ENCODE measurements at places on chromosomes 4 and X. TPM values are rescaled to one million over a fixed set of nuclear protein-coding genes. Genes with fewer than 3 reads are reported as not detected.
A peak's percentile ranks its signal among the peaks of the same experiment; 100 is the strongest.

DNA sequence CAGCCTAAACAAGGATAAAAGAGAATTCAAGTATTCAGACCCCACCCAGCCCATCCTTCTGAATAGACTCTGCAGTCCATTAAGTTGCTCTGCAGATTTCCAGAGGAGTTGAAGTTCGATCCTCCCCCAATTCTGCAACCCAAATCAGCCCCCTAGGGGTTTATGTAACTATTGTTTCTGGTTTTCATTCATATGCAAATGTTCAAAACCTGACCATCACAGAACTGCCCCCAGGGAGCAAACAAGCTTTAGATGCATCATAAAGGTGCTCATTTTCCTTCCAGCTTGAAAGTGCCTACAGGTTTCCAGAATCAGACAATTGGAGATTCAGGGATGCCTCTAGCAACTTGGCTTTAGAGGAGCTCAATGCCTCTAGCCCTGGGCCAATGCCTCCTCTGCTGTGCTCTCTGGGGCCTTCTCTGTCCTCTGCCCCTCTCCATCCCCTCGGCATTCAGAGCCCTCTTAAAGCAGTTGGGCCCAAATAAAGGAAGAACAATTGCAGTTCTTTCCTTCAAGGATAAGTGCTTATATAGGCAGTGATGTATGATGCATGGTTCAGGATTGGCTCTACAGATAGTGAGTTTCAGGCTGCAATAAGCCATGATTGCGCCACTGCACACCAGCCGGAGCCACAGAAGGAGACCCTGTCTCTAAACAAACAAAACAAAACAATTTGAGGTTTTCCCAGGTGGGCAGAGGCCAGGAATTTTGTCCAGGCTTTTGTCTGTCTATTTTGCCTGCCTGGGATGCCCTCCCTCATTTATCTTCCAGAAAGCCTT lies 23.5 kb upstream of the SPINK2 start:
- no peak for DNase-seq

DNA sequence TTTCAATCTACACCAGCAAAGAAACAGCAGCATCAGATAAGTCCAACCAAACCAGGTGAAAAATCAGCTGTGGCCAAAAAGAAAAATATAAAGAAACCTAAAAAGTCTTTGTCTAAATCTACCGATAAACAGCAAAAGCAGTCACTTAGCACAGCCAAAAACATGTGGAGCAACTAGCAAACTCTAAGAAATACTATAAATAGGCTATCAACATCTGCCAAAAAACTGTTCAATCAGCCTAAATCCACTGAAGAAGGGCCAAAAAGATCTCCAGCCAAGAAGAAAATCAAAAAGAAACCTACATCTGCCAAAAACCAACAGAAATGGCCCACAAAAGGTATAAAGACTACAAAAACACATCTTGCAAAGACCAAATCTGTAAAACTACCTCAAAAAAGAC lies 36.7 kb upstream of the CABS1 start:
- DNase-seq, result no peak

DNA sequence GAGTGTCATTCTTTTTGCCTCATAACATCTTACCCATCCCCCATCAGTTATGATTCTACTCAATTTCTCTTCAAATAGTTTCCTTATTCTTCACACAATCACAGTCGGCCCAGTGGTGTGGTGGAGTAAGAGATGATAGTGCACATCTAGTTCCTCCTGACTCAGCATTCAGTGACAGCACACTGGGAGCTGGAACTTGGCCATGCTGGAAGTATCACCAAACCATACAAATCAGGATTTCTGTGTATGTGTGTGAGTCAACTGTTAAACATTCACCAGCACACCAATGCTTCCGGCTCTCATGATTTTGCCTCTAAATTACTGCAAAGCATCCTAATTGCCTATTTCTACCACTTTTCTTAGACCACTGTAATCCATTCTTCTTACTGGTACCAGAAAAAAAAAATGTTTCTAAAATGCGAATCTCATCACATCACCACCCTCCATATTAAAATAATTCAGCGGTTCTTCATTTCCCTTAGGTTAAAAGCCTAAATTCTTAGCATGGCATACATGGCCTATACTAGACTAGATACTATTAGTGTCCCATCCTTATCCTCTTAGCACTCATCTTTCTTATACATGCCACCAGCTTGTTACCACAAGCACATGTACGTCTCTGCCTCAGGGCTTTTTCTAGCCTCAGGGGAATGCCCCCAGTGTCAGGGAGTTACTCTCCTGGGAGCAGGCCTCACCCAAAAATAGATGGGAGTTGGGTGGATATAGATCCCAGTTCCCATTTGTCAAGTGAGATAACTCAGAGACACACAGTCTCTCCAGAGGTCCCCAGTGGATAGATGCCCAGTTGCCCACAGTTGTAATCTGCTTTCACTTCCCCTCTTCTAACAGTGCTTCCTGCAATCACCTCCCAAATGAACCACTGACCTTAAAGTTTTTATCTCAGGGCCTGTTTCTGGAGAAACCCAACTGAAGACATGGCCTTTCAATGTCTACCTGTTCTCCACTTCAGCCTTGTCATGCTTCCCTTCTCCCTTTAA lies 49.2 kb upstream of the DDX53 start:
- peak; percentile 64 for DNase-seq

DNA sequence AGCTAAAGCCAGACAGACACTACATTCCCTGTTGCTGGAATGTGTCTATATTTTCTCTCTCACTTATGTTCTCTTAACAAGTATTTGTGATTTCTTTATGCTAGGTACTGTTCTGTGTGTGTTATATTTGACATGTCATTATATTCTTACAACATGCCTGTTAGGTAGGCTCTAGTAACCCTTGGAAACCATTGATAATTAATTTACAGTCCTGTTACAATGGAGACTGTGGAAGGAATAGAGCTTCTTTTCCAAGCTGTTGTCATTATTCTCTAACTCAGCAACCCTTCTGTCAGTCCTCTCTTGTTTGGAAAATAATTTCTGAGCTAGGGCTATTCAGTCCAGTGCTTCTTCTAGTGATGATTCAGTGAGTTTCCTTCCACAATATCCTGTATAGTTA lies 419.1 kb upstream of the BOD1L1 start:
- no peak for DNase-seq

- DNase-seq, result peak; percentile 72
Observed at GRCh38 chr4:112231779-112232713, at the start of gene AP1AR. AP1AR (plus strand) TSS chr4:112231787; CDS start chr4:112232092, 305 bp downstream.

GRCh38 chr4:31069151-31069550 lies 349.0 kb downstream of the PCDH7 start:
- DNase-seq, result no peak

GRCh38 chr4:8745826-8746225 lies 125.8 kb downstream of the HMX1 start:
- no peak for DNase-seq

DNA sequence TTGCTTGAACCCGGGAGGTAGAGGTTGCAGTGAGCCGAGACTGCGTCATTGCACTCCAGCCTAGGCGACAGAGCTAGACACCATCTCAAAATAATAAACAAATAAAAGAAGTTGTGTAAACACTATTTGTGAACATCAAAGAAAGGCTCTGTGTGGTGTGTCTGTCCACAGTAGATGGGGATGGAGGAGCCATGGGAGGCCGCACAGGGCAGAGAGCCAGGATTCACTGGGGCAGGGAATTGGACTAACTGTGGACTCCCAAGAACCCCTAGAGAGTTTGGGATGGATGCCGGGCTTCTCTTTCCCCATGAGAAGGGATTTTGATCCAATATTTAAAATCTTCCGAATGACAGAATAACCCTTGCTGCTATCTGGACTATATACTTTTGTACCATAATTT lies 26.5 kb downstream of the TBC1D1 start:
- no peak for DNase-seq

DNA sequence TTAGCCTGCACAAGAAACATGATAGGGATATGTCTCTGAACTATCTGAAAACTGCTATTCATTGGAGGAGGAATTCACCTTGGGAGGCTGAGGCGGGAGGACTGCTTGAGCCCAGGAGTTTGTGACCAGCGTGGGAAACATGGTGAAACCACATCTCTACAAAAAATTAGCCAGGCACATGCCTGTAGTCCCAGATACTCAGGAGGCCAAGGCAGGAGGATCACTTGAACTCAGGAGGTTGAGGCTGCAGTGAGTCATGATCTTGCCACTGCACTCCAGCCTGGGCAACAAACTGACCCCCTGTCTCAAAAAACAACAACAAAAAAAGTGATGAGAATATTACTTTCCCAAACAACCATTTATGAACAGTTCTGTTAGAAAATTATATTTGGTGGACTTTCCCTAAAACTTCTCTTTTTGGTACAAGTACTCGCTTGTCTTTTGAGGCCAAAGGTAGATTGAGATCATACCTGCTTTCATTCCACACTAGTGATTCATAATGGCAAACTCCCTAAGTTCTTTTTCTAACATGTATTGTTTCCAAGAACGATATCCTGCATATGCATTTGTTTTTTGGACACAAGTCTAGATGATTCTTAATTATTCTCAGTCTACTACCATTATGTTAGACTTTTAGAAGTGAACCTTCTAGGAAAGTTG lies 33.4 kb downstream of the METTL14 start:
- DNase-seq, result no peak

DNA sequence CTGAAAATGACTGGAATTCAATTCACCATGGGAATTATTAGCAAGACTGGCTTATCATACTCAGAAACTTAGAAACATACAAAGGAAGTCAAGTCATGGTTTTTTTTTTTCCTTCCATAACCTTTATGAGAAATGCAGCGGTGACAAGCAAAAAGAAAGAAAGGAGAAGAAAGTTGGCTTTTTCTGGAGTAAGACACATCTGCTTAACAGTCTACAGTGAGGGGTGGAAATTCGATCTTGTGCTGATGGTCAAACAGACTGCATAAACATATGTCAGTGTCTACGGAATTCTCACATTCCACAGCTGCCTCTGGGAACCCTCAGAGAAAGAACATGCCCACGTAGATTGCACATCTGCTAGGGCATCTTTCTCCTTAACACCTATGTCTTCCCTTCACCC lies 54.6 kb downstream of the PROM1 start:
- DNase-seq, result no peak

GRCh38 chrX:10615931-10616774 lies 4.2 kb downstream of the MID1 start:
- peak; percentile 50 for DNase-seq

DNA sequence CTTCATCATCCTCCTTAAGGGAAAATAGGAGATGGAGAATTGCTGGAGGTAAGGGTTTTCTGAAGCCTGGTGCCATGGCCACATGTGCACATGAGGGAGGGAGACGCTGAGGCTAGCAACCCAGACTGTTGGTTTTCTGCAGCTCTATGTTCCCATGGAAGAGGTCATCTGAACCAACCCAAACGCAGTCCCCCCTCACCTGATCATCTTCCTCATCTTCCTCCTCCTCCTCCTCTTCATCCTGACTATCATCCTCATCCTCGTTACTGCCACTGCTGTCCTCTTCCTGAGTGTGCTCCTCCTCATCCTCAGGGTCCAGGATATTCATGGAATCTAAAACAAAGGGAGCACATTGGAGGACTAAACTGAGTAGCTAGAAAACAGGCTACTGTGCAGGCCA lies 124.6 kb downstream of the HUWE1 start:
- DNase-seq, result no peak

- no peak for DNase-seq
Observed at GRCh38 chrX:2516623-2517022, 15.8 kb upstream of the DHRSX start.

DNA sequence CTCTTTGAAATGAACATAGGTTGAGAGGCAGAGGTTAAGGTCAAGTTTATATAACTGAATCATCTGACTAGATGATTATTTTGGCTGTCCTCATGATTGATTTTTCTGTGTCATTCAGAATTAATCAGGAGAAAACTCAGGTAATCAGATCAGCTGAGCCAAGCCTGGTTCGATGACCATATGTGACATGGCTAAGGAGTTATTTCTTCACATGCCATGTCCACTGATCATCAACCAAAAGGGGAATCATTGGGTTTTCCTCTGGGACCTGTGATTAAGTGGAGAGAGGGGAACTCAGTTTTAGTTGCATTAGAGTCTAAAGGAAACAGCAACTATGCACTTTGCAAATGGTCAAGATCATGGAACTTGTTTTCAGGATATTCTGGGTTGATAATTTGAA lies 20.3 kb upstream of the PACRGL start:
- no peak for DNase-seq

Gene RBMXL3
- total RNA-seq, result not detected

Gene HMX1
- not detected for total RNA-seq

Gene FSTL5
- total RNA-seq, result 0.03 TPM

Gene DSPP
- not detected for total RNA-seq

Gene ARHGEF38
- 20.4 TPM for total RNA-seq
